ENCODE measurements at places on chromosomes 16 and 17.
A peak's percentile ranks its signal among the peaks of the same experiment; 100 is the strongest.

DNA sequence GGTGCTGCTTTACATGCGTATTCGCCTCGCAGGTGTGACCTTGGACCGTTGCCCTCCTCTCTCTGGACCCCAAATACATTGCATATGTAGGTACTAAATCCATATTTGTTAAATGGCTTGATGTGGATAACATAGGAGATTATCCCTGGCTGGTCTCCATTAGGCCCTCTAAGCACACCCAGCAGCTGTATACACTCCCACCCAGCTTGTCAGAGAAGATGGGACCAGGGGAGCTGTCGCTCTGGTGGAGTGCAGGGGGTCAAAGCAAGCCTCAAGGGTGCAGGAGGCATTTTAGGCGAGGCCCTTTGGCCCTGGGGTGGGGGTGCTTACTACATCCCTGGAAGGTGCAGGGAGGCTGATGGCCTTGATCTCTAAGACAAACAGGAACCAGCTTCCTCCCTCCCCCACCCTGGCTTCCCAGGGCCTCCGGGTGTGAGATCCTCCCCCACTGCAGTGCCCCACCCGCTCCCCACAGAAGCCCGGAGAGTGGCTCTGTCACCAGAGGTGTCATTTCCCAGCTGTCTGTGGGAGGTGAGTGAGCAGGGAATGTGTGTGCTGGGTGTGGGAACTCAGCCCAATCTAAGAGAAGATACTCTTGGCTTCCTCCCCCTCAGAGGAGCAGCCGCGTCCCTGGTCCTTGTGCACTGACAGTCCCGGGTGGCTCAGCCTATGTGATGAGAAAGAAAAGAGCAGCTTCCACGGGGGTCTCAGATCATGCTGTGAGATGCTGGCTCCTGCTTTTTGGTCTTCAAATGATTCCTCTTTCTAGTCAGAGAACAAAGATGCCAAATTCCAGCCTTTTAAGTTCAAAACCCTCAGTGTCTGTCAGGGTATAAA, 1.4 kb upstream of the VAMP2 start:
- peak; percentile 85 for DNase-seq

- DNase-seq = no peak
Observed at GRCh38 chr16:57925310-57925709, 45.6 kb downstream of the CNGB1 start.

DNA sequence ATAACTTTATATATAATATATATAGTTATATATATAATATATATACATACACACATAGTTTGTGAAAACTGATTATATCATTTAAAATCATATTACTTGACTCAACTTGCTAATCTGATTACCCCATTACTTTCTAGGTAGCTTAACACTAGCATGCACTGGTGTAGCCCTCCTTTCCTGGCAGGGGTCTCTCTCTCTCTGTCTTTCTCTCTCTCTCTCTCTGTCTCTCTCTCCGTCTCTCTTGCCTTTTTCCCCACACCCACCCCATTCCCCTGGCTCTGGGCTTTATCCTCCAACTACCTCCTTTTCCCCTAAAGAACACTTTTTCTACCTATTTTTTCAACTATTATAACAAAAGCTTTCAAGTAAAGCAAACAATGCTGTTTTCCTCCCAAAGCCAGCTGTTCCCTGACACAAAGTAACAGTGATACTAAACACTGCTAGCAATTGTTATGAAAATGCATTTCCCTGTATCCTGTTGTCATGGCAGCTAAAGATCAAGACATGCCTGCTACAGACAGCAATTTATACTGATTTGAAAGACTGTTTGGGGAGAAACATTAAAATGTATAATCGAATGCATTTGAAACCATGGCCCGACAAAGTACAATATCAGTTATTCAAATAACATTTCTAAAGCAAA, 89.4 kb downstream of the CHD9NB start:
- no peak for DNase-seq

GRCh38 chr17:38751144-38751807, 1.3 kb upstream of the PSMB3 start:
- DNase-seq = no peak

DNA sequence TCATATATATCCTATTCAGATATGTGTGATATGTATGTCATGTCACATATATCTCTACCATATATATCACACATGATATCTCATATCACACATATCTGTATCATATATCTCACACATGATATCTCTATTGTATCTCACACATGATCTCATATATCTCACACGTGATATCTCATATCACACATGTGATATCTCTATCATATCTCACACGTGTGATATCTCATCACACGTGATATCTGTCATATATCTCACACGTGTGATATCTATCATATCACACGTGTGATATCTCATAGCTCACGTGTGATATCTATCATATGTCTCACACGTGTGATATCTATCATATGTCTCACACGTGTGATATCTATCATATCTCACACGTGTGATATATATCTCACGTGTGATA, 240.7 kb downstream of the MAP2K4 start:
- no peak for DNase-seq

- no peak for DNase-seq
Observed at GRCh38 chr17:48459070-48459844, 29.2 kb upstream of the SKAP1 start.

DNA sequence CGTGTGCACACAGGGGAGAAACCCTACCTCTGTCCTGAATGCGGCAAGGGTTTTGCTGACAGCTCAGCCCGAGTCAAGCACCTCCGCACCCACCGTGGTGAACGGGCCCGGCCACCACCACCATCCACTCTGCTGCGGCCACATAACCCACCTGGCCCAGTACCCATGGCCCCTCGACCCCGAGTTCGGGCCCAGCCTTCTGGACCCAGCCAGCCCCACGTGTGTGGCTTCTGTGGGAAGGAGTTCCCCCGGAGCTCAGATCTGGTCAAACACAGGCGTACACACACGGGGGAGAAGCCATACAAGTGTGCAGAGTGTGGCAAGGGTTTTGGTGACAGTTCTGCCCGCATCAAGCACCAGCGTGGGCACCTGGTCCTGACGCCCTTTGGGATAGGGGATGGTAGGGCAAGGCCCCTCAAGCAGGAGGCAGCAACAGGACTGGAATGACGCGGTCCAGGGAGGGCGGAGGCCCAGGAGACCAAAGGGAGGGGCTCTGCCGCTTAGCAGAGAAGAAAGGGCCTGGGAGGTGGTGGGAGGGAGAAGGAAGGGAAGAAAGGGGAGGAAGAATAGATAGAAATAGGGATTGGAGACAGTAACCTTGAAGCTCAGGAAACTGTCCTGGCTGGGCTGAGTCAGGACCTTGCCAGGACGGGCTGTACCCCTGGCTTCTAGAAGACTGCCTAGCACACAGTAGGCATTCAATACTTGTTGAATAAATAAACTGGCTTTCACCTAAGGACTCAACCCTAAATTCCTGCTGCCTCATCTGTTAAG, 3.6 kb downstream of the ZNF48 start:
- no peak for DNase-seq

- no peak for DNase-seq
Observed at GRCh38 chr17:38943607-38944006, 18.2 kb downstream of the LASP1NB start.

DNA sequence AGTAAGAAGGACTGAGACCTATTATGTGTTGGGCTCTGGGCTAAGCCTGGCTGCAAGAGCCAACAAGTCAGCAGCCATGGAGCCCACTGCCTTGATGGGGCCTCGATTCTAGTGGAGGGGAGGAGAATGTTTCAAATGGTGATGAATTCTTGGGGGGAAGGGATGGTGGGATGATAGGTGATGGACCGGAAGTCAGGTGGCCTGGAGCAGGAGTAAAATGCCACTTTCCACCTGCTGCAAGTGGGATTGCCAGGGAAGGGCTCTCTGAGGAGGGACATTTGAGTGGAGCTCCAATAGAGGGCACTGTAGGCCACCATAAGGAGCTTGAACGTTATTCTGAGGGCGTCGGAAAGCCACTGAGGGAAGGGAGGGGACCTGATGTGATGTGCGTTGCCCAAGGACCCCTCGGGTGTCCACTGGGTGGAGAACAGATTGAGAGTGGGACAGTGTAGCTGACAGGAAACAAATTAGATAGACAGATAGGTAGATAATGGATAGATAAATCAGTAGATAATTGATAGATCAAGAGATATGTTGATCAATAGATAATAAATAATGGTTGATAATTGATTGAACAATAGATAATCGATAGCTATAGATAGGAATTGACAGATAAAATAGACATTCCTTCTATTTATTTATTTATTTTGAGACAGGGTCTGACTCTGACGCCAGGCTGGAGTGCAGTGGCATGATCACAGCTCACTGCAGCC, 18.2 kb upstream of the NXPH3 start:
- DNase-seq = peak; percentile 54

DNA sequence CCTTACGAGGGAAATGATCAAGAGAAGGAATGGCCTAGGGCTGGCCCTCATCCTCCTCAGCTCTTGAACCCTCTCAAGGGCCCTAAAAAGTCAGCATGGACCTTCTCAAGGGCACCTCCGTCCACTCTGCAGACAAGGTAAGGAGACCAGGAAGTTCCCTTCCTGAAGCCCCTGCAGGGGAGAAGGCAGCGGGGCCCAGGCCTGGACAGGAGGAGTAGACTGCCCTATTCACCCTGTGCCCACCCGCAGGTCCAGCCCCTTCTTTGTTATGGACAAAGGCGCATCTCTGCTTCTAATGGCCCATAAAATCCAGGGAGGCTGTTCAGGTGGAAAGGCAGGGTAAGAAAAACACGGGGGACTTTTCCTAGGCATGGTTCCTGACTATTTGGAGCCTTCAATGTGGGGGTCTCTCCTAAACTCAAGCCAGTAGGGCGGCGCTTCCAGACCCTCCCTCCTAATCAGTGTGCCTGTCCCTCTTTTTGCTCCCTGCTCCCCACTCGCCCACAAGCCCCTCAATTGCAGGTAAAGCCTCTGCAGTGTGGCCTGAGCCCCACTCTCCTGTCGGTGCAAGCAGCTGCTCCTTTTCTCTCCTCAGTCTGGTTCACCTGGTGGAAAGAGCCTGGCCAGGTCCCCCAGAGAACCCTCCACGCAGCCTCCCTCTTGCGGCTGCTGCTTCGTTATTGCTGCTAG, 28.2 kb downstream of the AXIN2 start:
- DNase-seq = no peak

DNA sequence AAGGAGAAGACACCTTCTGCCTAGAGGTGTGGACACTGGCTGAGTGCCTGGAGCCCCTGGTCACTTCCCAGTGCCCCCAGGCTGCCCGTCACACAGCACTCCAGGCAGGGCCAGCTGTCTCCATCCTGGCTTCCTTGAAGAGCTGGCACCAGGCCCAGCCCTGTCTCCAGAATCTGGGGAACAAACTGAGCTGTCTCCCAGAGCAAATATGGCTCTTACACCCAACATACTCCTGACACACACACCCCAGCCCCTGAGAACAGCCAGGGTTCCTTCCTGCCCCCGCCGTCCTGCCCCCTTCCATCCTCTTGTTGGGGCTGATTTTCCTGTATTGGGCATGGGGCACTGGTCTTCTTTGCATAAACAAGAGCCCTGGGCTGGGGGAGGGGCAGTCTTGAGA, 9.1 kb downstream of the NHERF1 start:
- no peak for DNase-seq

DNA sequence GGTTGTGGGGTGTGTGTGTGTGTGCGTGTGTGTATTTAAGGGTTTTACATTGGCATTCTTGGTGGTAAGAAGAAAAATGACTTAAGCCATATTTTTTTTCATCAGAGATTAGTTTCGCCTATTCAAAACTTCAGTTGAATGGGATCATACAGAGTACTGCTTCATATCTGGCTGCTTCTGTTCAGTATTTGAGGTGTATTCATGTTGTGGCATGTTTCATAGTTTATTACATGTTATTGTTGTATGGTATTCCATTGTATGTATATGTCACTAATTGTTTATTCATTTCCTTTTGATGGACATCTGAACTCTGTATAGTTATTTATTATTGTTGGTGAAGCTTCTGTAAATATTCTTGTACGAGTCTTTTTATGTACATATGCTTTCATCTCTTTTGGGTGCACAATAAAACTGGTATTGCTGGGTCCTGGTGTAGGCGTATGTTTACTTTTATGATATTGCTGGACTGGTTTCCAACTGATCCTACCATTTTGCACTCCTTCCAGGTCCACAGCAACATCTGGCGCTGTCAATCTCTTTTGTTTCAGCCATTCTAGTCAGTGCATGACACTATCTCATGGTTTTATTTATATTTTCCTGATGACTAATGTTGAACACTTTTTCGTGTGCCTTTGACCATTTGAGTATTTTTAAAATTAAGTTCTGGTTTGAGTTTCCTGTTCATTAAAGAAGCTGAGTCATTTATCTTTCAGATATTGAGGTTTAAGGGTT, 77.4 kb upstream of the MAF start:
- DNase-seq = no peak

DNA sequence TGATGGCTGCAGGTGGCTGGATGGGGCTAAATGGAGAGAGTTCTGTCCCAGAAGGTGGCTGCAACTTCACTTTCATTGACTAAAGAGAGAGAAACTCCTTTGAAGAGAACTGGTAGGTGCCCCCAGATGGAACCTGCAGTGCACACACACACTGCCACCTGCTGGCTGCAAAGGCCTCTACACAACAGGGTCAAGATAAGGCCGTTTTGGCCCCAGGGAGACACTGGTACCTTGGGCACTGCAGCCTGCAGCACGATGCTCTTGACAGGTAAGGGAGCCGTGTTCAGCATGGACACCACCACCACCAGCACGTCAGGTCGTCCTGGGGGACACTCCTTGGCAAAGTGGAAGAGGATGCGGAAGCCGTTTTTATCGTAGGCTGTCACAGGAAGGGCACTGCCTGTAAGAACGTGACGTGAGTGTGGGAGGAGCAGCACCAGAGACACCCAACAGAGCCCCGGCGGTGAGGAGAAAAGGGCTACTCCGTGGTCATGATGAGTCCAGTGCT, 22.7 kb downstream of the GGA3 start:
- DNase-seq = peak; percentile 76

DNA sequence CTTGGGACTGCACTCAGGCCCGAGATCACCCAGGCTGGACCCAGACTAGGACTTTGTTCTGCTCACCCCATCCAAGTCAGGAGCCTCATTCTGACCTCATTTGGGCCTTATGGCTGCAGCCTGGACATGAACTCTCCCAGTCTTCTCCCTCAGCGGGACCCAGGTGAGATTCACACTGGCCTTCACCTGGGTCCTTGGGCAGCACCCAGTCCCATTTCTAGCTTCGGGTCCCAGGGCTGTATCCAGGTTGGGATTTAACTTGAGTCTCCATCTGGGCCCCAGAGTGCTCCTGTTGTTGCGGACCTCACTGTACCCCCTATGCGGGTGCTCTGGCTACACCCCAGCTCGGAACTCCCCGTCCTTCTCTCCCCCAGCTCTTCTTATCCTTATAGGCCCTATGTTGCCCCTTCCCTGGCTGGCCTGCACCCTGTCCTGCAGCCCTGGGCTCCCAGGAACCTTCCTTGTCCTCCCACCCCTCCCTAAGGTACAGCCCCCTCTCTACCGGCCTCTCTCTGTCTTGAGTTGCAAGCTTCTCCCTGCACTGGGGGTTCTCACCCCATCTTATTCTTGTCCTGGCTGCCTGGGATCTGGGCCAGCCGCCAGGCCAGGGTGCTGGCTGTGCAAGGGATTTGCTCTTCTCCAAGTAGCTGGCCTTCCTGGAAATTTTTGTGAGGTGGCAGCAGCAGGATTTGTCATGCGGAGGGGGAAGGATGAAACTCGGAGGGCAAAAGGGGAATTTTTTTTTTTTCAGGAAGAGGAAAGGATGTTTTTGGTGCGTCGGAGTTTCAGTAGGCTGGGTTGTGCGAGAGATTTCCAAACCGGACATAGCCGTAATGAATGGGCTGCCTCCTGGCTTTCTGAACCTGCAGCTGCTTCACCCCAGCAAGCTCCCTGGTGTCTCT, 904 bp downstream of the MAP2K3 start:
- peak; percentile 53 for DNase-seq

- DNase-seq = no peak
Observed at GRCh38 chr16:23257682-23258081, 44.4 kb upstream of the SCNN1B start.

Measured in activated T-cell treated with anti-CD3 and anti-CD28 coated beads, Interleukin-2, amount 50 U/mL, for 48 hours (primary cell).